ENCODE measurements at places on chromosomes 3 and 15.

- DNase-seq: no peak
These were observed 209.5 kb downstream of the MAGI1 start for GRCh38 chr3:65829228-65829627.

DNA sequence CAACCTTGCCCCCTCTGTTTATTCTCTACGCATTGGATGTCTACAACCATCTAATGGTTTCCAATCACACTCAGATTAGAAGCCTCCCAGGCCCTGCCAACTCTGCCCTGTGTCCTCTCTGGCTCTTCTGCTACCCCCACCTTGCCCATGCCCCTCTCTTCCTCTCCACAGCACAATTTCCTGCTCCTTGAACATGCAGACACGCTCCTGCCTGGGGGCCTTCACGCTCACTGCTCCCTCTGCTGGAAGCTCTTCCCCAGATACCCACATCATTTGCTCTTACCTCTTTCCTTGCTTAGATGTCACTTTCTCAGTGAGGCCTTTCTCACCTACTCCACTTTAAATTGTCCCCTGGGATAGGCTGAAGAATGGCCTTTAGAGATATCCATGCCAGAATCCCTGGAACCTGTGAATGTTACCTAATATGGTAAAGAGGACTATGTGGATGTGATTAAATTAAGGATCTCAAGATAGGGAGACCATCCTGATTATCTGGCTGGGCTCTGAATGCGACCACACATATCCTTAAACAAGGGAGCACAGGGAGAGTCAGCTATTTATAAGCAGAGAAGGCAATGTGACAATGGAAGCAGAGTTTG, 9.9 kb downstream of the KY start:
- DNase-seq: no peak

DNA sequence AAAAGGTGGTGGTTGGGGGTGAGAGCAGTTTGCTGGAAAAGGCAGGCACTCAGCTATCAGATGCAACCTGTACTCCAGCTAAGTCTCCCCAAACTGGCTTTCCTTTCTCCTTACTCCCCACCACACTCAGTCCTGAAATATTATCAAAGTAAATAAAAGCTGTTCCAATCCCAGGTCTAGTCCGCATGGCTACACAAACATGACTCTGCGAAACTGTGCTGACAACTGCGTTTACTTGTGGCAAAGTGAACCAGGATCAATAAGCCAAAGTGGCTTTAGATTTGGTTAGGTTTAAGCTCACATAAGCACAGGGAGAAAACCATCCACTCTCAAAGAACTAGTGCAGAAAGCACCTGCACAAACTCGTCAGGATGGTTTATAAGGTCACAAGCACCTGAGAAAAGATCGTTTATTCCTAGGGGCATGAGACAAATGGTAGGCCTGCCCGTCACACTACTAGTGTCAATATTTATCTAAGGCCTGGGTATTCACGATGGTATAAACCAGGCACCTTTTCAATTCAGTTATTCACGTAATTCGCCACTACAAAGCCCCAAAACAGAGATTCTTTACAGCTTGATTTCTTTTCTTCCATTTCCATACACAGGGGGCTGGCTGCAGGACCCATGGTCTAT, 25.3 kb downstream of the LRIG1 start:
- peak; percentile 60 for DNase-seq

DNA sequence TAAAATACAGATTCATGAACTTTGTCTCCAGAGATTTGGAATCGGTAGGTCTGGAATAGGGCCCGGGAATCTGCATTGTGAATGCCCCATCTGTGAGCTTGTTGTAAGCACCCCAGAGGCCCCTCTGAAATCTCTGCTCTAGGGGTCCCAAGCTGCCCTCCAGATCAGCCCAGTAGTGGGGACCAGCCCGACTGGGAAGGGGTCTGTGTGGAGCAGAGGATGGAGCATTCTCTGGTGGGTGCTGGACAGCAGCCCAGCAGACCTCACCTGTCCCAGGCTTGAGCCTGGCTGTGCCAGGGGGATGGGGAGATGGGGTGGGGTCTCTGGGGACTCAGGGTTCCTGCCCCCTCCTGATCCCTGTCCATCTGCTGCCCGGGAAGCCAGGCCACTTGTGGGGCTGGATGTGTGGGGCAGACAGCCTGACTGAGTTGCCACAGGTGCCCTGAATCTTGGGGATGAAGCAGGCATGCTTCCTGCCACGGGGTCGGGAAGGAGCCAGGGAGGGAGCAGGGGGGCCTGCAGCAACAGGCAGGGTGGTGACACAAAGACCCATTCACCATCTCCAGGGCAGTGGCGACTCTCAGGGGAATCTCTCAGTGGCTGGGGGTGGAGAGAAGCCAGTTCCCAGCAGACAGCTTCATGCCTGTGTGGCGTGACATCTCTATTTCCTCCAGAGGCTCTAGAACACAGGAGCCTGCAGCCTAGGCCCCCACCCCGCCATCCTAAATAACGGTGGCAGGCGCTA, 99.3 kb downstream of the WNT7A start:
- DNase-seq: no peak

GRCh38 chr15:29141308-29142128, 128.1 kb downstream of the NSMCE3 start:
- no peak for DNase-seq

GRCh38 chr3:16148783-16149182, 25.7 kb upstream of the GALNT15 start:
- no peak for DNase-seq

- no peak for DNase-seq
These were observed 244.2 kb upstream of the SATB1 start for GRCh38 chr3:18669374-18669773.

DNA sequence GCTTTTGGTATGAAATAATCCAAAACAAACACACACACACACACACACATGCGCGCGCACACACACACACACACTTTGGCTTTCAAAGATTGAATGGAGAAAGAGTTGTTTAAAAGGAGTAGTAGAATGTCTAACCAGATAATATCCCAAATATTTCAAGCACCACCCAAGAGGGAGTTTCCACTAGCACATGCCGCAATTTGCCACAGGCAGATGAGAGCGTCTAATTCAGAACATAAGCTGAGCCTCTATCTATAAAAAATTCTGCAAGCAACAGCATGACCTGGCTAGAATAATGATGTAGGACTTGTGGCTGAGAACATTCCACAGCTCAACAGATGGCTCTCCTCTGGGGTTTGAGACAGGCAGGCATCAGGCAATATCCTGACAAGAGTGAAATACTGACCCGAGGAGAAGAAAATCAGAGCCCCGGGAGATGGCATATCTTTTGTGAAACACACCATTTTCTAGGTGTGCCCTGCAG, 302.5 kb upstream of the GADL1 start:
- DNase-seq: no peak

DNA sequence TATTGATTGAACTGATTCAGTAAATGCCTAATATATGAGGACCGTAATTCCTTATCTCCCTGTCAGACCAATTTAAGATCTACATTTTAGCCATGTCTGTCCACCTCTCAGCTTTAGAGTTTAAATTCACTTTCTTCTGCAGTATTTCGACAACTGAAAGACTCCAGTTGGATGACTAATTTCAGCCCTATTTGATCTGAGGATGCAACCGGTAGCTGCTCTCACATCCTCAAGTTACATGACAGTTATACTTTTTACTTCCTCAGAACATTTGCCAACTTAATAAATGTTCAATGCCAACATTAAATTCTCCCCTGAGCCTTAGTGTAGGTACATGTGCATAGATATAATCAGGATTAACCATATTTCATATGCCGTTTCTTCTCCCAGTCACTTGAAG, 2.5 kb upstream of the HHLA2 start:
- DNase-seq: no peak

- no peak for DNase-seq
These were observed 928 bp downstream of the ANKRD34C start for GRCh38 chr15:79283252-79284048.

DNA sequence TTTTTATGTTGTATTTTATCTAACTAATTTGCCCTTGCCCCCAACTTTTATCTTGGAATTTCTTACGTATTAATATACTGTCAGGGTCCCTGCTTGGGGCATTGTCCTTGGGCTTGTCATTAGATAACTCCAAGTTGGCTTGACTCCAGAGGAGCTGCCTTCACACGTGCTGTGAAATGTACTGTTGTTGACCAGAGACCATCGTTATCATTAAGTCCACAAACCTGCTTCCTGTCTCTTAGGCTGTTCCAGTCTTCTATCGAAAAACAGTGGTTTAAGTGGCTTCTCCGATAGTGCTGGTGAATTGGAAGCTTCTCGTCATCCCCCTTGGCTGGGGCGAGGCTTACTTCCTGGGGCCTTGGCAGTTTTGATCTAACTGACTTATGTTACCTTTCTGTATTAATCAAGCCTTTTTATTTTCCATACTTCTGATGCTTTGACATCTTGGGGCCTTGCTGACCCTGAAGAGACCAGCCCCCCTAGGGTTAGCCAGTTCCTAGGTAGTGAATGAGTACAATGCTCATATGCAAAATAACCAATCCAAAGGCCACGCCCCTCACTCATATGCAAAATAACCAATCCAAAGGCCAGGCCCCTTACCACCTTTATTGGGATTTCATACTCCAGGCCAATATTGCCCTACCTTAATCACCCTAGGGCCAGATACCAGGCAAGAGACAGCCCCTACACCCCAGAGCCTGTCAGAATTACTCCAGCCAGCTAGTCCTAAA, 164.5 kb downstream of the IGF1R start:
- no peak for DNase-seq

DNA sequence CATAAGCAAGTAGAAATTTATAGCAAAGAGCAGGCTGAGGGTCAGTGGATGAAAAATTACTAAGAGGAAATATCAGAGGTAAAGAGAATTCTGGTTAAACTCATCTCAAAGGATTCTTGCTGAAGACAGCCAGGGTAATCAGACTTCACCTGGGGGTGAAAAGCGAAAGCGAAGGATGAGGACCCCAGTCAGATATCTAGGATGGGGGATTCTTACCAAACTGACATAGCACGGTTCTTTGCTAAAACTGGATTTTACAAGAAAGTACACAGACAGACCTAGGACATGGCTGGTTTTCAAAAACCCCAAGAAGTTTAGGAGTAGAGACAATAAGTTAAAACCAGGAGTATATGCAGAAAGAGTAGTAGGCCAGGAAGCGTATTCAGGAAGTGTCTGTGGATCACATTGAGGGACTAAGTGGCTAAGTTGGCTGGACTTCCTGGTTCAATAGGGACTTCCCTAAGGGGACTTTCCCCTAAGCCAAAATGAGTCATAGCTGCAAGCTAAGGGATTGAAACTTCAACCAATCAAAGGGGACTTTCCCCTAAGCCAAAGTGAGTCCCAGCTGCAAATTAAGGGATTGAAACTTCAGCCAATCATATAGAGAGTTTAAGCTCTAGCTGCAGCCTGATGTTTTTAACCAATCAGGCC, 2.4 kb upstream of the CFAP91 start:
- no peak for DNase-seq

- DNase-seq: no peak
These were observed 72.9 kb downstream of the IL12A start for GRCh38 chr3:160061525-160061924.

GRCh38 chr3:143339451-143339850, 219.9 kb downstream of the CHST2 start:
- no peak for DNase-seq

DNA sequence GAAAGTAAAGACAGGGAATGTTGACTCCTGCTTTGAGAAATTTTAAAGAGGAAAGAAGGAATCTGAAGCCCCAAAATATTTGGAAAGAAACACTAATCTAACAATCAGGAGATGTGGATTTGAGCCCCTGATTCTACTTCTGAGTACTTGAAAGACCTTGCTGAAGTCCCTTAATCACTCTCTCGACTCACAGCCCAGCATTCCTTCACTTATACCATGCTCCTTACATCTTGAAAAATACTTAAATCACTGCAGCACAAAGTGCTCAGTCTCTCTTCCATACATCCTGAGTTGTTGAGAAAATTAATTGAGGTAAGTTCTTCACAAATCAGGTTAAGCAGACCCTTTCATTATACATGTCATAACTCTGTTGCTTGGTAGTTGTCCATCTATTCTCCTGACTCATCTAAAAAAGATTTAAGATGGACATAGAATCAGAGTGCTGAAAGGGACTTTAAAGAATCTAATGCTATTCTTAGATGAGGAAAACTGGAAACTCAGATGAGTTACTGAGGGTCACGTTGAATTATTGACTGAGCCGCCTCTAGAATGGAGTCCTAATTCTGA, 72.8 kb upstream of the THSD4 start:
- no peak for DNase-seq

DNA sequence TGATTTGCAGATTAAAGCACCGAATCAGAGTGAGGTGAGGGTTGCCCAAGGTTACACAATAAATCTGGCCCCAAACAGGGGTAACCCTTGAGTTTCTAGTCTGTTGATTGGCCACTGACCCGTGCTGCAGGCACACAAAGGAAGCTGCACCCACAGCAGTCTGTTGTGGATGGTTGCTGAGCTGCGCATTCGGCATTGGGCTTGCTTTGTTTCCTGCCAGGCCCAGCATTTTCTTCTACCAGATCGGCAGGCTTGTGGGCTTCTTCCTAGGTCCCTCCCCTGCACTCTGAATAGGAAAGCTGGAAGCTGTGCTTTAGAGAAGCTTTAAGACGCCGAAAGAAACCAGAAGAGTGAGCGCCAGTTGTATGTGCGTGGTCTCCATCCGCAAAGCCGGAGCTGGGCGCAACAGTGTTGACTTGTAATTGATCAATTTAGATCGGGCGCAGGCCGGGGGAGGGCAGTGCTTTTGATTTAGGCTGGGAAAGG, 12.1 kb downstream of the B3GNT5 start:
- no peak for DNase-seq

- no peak for DNase-seq
These were observed 32.3 kb downstream of the UPK1B start for GRCh38 chr3:119205685-119206084.

DNA sequence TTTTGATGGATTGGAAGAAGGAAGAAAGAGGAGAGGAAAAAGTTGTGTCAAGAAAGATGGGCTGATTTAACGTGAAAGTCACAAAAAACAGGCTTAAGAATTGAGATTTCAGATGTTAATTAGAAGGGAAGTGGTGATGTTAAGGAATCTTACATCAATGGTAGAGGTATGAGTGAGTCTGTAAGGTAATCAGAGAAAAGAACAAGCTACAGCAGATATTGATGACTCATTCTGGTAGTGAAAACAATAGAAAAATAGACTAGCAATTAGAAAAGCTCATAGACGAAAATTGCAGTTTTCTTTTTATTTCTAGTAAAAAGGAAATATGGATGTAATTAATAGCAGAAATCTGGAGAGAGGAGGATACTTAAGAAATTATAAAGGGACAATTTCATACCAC, 559.6 kb downstream of the MCTP2 start:
- no peak for DNase-seq

GRCh38 chr15:66905954-66906353, 159.4 kb upstream of the SMAD3 start:
- DNase-seq: no peak

DNA sequence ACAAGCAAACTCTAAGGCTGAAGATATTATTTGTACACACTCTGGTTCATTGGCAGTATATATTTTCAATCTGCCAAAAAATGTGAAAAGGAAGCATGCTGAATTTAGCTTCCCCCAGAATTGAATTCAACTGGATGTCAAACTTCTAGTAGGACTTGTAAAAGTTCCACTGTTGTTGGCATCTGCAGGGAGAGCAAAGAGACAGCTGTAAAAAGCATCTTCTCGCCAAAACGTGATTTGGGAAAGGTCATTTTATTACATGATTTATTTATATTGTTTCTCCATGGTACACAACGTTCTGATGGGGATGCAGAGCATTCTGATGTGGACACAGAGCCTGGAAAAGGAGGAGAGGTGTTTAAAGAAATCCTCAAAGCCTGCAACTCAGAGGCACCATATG, 196.7 kb upstream of the ADAMTS9 start:
- no peak for DNase-seq

All from NCI-H2029 treated with DMSO at 0.1 percent for 48 hours (cell line).